ENCODE measurements at places on chromosomes 12 and 14. TPM values are rescaled to one million over a fixed set of nuclear protein-coding genes. Genes with fewer than 3 reads are reported as not detected.
A peak's percentile ranks its signal among the peaks of the same experiment; 100 is the strongest.

SLC7A8 gene
- 4.0 TPM for total RNA-seq

ZNF891 gene
- 1.2 TPM for total RNA-seq

SERPINA5 gene
- total RNA-seq, result 0.36 TPM

RNASE7 gene
- not detected for total RNA-seq

GPR84 gene
- not detected for total RNA-seq

EEF1AKMT3 gene
- 11.6 TPM for total RNA-seq

OR6C2 gene
- total RNA-seq, result not detected

DNA sequence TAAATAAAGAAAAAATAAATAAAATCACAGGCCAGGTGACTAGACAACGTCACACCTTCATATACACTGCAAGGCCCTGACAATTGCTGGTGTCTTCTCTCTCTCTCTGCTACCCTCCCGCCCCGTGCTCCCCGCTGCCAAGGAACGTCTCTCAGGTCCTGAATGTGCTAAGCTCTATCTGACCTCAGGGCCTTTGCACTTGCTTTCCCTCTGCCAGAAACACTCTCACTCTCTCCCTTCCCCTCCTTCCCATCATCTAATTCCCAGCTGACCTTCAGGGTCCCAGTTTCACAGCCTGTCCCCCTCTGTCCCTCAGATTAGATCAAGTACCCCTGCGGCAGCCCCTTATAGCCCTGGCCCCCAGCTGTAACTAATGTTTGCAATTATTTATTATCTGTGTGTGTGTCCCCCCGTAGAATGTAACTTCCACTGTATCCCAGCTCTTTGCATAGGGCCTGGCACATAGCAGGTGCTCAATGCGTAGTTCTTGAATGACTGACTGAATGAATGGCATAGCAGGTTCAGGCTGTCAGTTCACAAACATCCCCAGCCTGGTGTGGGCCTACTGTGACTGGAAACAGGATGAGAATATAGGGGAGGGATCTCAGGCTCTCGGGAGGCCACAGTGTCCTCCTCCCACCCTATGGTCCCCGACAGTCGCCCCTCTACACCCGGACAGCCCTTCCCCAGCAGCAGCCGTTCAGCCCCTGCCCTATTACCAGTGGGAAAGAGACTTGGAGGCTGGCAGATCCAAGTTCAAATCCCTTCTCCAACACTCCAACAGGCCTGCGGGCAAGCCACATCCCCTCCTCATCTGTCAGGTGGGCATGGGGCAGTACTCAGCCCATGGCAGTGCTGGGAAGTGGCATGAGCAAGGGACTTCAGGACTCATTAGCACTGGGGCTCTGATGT is 6.6 kb downstream of the BEGAIN start:
- DNase-seq, result no peak

GRCh38 chr12:100128512-100128908 is 14.2 kb downstream of the BLTP3B start:
- DNase-seq, result peak; percentile 37

GRCh38 chr12:26331960-26332359 is 136.6 kb downstream of the SSPN start:
- no peak for DNase-seq

DNA sequence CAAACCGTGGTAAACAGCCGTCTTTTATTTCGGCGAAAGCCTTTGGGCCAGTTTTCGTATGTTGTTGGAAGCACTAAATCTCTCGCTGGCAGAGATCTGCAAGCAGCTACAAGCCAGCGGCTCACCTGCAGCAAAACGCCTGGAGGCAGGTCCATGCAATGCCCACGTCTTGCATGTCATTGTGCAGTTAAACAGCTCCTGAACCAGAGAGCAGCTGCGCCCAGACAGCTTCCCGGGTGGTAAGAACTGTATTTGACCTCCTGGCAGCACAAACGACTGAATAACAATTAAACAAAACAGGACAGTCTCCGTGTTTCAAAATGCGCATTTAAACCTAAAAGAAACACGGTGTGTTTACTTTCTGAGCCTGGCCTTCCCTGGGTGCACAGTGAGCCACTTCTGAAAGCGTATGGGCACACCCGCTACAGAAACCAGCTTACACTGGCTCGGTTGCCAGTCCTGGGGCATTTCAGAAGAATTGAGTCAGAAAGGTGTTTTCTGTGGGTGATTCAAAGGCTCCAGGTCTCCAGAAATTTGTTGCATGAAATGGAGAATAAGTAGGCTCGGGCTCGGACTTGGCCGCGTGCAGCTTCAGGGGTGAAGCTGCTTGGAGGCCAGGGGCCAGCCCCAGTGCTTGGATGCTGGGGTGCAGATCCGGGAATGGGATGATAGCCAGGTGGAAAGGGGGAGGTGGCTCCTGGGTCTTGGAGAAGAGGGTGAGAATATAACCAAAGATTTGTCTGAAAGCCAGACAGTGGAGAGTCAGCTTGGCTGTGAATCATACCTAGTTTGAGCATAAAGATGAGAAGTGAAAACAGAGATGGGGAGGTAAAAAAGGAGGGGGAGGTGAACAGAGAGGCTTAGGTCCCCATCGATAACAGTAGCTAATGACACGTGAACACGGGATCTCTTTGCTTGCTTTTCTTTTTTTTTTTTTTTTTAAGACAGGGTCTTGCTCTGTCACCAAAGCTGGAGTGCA is 24.9 kb upstream of the FZD10 start:
- no peak for DNase-seq

- no peak for DNase-seq
Measured at GRCh38 chr14:91509083-91509877, 830 bp downstream of the PPP4R3A start.

- DNase-seq, result peak; percentile 48
Measured at GRCh38 chr14:31934767-31935266, 142.3 kb upstream of the ARHGAP5 start.

DNA sequence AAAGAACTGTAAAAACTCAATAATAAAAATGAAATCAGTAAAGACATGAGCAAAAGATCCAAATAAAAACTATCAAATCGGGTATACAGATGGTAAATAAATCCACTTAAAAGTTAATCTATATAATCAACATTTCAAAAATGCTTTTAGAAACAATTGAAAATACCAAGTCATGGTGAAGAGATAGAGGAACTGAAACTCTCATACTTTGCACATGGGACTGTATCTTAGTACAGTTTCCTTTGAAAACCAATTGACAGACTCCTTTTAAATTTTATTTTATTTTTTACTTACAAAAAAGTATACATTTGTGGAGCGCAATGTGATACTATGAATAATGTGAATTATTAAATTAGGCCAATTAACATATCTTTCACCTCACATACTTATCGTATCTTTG is 98.6 kb upstream of the FAR2 start:
- no peak for DNase-seq

GRCh38 chr14:68669603-68670358 is 123.1 kb downstream of the ZFP36L1 start:
- DNase-seq, result no peak

- DNase-seq, result no peak
Measured at GRCh38 chr12:83954071-83954789, 958.4 kb downstream of the SLC6A15 start.
